GM12892 (cell line): ENCODE measurements at places on chromosomes 3 and 15.
A peak's percentile ranks its signal among the peaks of the same experiment; 100 is the strongest.

DNA sequence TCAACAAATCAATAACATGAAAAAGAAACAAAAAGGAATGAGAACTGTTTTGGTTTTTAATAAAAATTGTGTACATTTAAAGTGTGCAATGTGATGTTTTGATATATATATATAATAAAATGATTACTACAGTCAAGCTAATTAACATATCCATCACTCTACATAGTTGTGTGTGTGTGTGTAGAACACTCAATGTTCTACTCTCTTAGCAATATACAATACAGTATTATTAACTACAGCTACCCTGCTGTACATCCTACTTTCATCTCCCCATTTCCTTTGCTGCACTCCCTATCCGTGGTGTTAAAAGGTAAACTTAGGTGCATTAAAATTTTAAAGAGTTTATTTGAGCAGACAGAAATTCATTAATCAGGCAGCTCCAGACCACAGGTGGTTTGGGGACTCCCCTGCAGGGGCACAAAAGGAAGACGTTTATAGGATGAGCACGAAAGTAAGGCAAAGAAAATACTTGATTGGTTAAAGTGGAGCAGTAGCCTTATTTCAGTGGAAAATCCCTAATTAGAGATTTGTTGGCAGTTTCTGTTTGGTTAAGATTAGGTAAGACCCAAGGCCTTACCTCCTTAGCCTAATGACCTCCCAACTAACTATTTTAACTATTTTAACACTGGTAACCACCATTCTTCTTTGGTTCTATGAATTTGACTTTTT, 61.8 kb upstream of the SNRK start:
- no peak for DNase-seq

DNA sequence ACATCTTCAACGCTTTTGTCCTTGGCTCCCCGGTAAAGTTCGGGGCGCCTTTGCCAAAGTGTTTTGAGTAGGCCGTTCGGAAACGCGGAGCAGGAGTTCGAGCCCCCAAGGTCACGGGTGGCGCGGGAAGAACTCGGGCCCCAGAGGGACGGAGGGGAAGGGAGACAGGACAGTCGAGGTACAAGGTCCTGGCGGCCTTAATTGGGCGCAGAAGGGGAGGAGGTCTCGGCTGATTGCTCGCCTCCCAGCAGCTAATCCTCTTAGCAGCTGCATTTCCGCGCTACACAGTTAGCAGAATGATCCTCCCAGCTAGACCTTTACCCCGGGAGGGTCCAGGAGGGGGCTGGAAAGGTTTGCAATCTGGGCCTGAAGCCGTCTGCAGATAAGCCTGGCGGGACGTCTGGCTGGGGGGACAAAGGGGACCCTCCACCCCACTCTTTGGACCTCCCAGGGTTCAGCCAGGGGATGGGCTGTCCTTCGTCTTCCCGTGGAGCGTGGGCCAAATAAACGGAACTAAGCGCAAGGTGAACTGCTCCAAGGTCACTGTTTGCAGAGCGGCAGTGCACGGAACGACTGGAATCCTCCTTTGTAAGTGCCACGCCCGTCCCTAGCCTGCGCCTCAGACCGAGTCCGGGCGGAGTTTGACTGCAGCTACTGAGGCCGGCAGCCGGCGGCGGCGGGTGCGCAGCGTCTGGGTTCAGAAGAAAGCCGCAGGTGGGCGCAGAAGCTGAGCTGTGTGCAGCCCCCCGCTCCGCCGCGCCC, 7.2 kb downstream of the EOMES start:
- no peak for DNase-seq

DNA sequence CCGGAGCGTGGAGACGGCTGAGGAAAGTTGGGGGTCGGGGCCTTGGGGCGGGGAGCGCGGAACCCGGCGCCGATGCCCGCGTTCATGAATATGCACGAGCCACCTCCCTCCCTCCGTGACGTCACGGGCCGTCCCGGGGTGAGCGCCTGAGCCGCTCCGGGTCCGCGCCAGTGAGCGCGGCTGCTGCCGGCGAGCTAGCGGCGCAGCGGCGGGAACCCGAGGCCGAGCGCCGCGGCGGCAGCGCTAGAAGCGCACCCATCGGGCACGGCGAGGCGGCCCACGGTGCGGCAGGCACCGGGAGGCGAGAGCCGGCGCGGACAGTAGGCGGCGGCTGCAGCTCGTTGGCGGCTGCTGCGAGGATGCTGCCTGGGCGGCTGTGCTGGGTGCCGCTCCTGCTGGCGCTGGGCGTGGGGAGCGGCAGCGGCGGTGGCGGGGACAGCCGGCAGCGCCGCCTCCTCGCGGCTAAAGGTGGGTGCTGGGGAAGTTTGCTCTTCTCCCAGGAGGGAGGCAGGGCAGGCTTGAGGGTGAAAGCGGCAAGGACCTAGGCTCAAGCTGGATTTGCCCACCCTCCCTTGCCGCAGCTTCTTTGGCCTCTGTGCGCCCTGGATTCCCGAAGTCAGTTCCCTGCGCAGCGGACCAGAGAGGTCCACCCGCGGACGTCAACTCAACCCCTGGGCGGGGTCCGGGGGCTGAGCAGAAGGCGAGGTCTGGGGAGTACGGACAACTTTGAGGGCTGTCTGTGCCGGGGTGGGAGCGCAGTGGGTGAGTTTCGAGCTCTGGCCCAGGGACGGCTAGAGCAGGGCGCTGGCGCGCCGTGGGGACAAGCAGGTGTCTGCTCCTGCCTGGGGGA, at the start of gene CLSTN2:
TSS of gene CLSTN2 (plus strand) at position 170 of the 850 bp plus-strand sequence.
- DNase-seq, result peak; percentile 51

DNA sequence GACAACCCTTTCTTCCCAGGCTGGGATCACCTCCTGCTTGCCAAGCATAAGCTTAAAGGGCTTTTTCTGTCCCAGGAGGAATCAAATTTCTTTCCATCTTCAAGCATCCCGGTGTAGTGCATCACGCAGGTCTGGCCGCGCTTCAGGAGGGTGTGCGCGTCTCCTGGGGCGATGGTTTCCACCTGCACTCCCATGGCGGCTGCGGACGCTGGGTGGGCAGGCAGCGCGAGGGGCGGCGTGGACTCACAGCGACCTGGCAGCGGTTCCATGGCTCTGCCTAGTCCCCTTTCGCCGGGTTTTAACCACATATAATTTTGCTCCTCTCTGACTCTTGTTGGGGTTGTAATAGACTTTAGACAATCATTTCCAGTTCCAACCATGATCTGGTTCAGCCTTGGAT, 10.6 kb upstream of the TM4SF4 start:
- DNase-seq, result no peak

DNA sequence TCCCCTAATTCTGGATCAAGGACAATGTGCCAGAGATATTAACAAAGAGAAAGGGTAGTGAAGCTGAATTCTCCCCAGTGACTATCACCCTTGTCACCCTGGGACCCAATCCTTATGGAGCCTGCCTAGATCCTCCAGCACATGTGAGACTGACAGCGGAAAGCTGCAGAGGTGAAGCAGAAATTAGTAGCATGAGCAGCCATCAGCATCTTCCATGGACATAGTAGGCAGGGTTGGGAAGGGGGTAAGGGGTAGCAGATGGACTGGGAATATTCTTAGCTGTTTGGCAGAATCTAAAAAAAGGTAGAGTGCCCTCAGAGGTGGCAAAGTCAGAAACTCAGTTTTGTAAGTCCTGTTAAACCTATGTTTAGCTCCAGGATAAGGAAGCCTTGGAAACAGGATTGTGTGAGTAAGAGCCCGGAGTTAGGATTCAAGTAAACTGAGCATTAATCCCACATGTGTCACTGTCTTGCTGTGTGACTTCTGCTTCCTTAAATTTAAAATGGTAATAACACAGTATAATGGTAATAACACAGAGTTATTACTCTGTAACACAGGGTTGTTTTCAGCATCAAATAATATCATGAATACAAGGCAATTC, 14.5 kb downstream of the GOLIM4 start:
- no peak for DNase-seq

GRCh38 chr3:88410259-88410658, 260.5 kb downstream of the C3orf38 start:
- no peak for DNase-seq

- DNase-seq, result no peak
These were observed 53.5 kb downstream of the WWTR1 start for GRCh38 chr3:149604125-149604875.

GRCh38 chr15:66124651-66125050, 128.9 kb downstream of the MEGF11 start:
- DNase-seq, result no peak

DNA sequence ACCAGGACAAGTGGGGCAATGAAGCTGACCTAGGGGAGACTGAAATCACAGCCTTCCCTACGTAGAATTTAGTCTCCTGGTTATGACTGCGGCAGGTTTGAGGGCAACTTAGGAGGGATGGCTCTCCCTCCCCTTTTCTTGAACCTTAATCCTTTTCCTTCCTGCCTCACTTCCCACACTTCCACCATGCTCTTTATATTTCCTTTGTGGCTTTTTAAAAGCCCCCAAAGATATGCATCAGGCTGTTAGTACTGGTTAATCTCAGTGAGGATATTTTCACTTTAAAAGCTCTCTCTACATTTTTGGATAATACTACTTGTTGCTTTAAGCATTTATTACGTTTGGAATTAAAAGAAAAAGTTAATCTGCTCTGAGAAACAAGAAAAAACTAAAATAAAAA, 339.2 kb downstream of the SOX2 start:
- no peak for DNase-seq

- DNase-seq, result no peak
These were observed 2.3 kb upstream of the IDH2 start for GRCh38 chr15:90104551-90104950.

DNA sequence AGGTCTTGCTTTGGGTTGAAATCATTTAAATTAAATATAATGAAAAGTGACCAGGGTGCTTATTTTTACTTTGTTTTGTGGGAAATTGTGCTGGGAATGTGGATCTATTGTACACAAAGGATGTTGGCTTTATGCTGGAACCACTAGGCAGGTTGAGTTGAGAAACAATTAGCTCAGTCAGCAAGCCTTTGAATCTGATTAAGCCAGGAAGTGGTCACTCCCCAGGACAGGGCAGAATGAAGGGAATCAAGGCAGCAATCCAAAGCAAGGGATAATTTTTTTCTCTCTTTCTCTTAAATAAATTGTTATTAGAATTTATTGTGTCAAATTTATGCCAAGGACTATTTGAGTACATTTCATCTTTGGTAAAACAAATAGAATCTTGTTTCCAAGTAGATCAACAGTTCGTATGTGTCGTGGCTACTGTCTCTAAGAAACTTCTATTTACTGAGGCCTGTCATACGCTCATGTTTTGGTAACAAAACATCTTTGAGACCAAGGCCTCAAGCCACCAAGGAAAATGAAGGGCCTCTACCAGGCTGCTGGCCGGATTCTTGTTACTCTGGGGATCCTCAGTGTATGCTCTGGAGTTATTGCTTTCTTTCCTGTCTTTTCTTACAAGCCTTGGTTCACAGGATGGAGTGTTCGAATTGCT, at the start of gene TMEM212:
TSS of gene TMEM212 (plus strand) at position 486 of the 655 bp plus-strand sequence. CDS start at position 521, 35 bp downstream.
- DNase-seq, result no peak

DNA sequence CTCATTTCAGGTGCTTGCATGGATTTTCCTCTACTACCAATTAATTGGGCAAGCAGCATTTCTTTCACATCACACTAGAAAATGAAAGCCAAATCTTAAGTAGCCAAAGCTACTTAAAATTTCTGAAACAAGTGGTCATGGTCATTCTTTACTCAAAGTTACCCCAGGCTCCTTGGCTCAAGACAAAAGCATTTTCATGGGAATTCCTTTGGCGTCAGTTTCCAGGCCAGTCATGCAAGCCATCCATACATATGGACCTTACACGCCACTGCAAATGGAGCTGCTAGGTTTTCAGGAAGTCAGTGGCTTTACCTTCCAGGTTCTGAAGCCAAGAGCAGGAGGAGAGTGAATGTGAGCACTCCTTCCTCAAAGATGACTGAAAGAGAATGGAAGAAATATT, 83.7 kb upstream of the IL12A start:
- no peak for DNase-seq

- no peak for DNase-seq
These were observed 10.8 kb downstream of the PAK6 start for GRCh38 chr15:40249477-40250303.

GRCh38 chr15:47431501-47431900, 285.8 kb upstream of the SEMA6D start:
- no peak for DNase-seq

- DNase-seq, result no peak
These were observed 42.0 kb upstream of the ATP10A start for GRCh38 chr15:25905140-25905539.

DNA sequence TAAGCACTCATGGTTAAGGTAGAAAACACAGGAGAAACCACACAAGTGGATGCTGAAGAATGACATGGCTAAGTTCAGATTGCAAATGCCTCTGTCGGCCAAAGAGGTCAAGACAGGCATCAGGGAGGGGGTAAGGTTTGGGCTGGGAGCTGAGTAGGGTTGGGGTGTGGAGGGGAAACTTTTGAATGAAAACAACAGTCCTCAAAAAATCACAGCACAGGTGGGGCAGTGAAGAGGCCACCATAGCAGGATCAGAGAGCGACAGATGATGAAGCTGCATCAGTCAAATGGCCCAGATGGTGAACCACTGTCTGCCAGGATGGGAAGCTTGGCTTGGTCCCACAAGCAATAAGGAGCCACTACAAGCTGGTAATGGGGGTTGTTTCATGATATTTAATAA, 74.9 kb downstream of the ADCY5 start:
- DNase-seq, result no peak

DNA sequence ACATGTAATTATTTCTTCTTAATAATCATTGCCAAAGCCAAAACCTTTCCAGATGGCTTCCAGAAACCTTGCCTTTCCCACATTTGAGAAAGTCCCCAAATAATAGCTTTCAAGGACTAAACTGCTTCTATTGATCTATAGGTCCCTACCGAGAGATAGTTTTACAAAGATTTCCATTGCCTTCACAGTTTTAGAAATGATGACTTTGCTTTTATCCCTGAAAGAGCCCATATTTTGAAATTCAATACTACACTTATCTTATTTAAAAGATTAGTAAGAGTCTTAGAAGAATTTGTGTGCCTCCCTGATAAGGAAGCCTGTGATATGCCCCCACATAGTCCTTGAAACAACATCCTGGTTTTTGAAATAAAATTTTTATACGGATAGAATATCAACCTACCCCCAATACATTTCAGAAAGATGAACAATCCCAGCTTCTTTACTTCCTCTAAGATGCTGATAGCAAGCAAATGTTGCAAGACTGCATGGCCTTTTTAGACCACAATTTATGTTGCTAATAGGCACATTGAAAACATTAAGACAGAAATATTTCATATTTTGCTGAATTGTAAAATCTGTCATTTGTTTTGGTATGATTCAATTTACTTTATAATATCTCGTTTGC, 146.3 kb downstream of the TMCO5A start:
- no peak for DNase-seq

DNA sequence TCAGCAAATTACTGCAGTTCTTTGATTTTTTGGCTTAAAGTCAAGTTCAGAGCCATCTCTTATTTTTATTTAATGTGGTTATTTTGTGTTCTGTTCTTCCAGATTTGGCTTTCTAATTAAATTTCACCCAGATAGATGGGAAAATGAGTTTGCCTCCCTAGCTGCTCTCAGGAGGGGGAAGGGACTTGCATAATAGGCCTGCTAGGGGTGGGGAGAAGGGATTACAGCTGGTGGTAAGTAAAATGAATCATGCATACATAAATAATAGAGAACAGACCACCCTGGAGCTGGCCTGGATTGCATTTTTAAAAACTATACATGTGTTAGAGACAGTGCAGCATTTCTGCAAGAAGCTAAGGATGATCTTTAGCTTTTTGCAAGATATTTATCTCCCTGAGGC, 3.9 kb upstream of the PXYLP1 start:
- no peak for DNase-seq

GRCh38 chr15:74531144-74531811, 9.7 kb upstream of the ARID3B start:
- DNase-seq, result no peak
